ENCODE measurements at places on chromosomes 5 and 9. TPM values are rescaled to one million over a fixed set of nuclear protein-coding genes. Genes with fewer than 3 reads are reported as not detected.
A peak's percentile ranks its signal among the peaks of the same experiment; 100 is the strongest.

The ITK gene
- 0.52 TPM for total RNA-seq

The ZNF883 gene
- 22.0 TPM for total RNA-seq

The ORM2 gene
- total RNA-seq, result 1.6 TPM

The SLC12A7 gene
- total RNA-seq, result 29.9 TPM

The PCDHGA10 gene
- total RNA-seq, result 11.0 TPM

The C5orf63 gene
- 3.4 TPM for total RNA-seq

DNA sequence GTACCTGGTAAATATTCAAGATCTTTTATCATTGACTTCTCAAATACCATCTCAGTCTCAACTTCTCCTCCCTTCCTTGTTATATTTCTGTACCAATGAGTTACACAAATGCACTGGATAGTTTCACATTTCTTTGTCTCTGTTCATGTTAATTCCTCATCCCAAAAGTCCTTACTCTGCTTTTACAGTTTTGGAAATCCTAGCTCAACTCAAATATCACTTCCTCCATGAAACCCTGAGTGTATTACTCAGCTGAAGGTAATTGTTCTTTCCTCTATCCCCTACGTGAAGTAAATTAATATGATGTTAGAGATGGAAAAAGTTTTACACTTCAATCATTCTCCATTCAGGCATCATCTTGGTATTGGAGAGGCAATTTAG lies 241.5 kb downstream of the TLE4 start:
- no peak for DNase-seq

DNA sequence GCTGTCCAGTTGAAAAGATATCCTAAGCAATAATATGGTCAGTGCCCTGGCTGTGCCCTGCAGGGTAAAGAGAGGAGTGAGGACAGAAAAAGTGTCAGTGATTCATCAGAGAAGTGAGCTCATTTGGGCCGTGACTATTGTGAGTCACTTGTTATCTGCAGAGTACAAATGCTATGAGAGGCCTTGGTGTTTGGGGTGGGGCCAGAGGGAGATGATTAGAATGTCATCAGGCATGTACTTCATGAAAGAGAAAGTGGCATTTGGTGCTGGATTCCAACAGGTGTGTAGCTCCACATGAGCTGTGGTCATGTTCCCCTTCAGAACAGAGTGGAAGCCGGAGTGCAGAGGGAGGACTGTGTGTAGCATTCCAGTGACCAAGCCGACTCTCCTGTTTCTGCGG lies 174.1 kb downstream of the KDM4C start:
- no peak for DNase-seq

DNA sequence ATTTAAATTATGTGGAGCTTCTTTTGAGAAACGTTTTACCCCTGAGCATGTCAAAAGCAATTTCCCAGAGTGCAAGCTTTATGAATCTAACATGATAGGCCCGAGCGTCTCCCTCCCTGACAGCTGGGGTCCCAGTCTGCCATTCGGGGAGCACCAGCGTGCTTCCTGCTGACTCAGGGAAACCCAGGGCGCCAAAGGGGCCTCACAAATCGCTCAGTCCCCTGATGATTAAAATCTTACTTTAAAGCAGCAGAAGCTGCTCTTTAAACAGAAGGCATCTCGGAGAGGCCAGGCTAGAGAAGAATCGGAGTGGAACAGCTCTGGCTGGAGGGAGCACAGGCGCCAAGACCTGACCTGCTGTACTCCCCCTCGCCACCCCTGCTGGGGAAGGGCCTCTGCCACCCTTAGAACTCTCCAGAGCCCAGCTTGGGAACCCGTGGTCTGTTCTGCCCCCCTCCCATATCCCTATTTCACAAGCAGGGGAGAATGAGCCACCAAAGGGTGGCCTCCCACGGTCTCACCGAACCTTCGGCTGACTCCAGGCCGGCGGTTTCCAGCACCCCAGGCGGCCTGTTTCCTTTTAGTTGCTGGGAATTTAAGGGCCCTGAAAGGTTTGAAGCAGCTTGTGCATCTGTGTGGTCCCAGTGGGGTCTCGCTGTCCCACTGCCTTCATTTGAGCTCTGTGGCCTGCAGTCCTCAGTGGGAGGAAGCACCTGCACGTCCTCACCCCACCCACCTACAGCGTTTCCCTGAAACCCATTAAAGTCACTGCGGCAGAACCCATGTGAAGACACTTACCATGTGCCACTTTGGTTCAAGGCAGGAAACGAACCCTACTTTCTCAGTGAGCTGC lies 147.6 kb downstream of the COL23A1 start:
- DNase-seq, result no peak

- DNase-seq, result no peak
Measured at GRCh38 chr5:53302529-53302928, 177.9 kb upstream of the FST start.

GRCh38 chr5:2752821-2753439 lies 1.5 kb upstream of the IRX2 start:
- no peak for DNase-seq

GRCh38 chr5:93589152-93589828 lies 6.3 kb downstream of the NR2F1 start:
- DNase-seq, result no peak

GRCh38 chr5:129658801-129659200 lies 89.1 kb upstream of the MINAR2 start:
- DNase-seq, result no peak

GRCh38 chr9:37405764-37406380 lies 16.6 kb upstream of the GRHPR start:
- no peak for DNase-seq

DNA sequence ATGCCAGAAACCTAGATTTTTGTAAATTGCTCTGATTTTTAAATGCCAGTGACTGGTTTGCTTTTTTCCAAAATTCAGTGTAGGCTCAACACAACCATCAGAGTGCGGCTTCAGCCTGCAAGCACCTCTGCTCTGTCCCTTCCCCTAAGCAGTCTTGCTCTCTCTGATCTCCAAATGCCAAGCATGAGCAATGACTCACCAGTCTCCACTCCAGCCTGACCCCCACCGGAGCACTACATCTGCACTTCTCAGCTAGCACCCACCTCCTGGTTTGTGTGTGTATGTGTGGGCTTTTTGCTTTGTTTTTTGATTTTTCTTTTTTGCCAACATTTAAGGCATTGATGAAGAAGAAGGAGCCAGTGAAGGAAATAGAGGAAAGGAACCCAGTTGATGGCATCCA lies 61.4 kb upstream of the ADRA1B start:
- DNase-seq, result no peak

DNA sequence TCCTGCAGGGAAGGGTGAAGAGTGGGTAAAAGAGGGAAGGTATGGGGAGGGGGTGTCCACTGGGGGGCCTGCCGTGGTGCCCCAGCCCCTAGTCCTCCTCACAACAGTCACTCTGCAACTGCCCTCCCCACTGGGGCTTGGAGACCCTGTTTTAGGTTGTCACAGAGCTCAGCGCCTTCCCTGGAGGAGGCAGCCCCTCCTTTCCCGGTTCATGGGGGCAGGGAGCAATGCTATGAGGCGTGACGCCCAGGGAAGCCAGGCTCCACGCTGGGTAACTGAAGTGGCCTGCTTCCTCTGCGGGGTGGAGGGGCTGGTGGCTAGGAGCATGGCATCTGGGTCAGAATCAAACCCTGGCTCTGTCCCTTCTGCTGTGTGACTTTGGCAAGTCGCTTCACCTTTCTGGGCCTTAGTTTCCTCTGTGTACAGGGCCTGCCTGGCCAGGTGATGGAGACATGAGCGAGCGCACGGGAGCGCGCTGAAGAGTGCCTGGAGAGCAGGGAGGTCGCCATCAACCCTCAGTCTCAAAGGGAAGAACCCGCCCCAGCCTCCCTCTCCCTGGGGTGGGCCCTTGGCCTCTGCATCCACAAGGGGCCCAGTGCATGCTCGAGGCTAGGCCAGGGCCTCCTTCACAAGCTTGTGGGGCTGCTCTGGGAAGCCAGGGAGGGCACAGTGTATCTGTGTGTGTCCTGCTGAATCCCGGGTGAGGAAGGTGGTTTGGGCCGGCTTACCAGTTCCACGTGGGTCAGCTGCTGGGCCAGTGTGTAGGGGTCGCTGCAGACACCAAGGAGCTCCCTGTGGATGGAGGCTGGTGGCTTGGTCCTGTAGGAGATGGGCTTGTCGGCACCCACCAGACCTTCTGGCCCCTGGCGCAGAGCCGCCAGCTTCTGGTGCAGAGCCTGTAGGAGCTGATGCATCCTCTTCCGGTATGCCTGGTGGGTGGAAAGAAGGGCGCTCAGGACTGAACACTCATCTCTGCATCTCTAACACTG lies 56.4 kb upstream of the RNF130 start:
- DNase-seq, result no peak

DNA sequence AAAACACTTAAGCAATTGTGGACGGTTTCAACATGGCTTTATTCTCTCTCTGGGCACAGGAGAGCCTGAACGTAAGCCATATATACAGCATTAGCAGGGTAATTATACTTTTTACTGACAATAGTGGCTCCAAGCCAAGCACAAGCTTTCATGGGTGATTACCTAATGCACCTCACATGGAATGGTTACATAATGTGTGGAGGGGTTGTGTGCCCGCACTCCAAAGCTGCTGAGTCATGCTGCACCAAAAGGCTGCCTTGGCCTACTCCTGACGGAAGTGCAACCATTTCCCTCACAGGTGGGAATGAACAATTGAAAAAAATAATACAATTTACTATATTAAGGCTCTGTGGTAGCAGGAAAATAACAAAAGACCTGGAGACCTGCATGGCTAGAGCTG lies 86.5 kb upstream of the ATP10B start:
- DNase-seq, result no peak

DNA sequence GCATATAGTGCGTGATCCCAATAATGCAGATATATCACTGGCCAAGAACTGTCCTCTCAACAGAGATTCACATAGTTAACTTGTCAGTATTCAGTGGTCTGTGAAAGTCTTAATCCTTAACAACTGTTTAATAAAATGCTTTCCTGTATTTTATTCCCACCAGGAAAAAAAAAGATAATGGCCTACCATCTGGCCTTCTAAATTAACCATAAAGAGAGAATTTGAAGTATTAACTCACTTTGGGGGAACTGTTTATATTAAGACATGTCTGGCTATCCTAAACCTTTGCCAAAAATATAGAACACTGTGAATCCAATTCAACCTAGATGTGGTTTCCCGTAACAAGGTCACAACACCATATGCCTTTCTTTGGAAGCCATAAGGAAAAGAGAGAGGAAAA lies 818 bp upstream of the FREM1 start:
- DNase-seq, result no peak

DNA sequence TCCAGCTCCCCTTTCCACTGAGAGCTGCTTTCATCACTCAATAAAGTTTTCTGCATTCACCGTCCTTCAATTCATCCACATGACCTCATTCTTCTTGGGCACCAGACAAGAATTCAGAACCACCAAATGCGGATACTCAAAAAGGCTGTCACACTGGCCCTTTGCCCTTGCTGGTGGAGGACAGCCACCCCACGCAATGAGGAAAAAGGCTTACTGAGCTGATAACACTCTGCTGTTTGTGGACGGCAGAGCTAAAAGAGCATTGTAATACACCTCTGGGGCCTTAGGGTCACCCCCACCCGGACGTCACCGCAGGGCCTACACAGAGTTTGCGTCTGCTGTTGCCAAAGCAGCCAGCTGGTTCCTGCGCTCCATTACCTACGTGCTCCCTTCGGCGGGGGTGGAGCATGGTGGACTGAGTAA lies 51.2 kb upstream of the ZNF608 start:
- DNase-seq, result no peak

DNA sequence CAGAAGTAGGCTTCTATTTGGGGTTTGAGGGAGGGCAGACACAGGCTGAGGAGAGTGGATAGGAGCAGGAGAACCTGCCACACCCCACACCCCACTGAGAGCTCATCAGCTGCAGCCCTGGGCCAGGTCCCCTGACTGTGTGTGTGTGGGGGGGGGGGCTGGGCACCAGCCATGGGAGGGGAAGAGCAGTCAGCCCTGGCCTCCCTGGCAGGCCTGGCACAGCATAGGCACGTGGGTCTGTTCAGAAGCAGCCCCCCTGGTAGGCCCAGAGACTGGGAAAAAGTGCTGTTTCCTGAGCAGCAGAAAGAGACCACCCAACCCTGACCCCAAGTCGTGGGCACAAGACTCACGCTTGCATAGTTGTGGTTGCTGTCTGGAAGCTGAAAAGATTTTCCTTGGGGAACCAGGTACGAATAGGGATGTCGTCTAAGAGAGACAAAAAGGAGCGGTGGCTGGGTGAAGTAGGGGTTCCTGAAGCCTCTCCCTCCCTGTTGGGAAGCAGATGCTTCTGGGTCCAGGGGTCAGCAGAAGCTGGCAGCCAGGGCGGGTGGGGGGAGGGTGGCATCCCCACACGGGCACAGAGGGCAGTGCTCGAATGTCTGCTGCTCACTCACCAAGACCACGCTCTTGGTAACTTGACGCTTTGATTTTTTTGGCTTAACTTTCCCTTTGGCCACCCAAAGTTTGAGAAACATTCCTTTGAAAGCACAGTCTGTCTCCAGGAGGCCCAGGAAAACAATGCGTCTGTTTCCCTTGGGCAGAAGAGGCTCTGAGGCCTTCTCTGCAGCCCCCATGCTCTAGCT lies 2.9 kb downstream of the NSMF start:
- no peak for DNase-seq

- DNase-seq, result no peak
Measured at GRCh38 chr5:164002214-164002613, 496.8 kb downstream of the MAT2B start.

GRCh38 chr9:15150939-15151338 lies 156.1 kb downstream of the TTC39B start:
- no peak for DNase-seq

GRCh38 chr9:98326459-98327248 lies 71.2 kb upstream of the TBC1D2 start:
- DNase-seq, result no peak

- peak; percentile 86 for DNase-seq
Measured at GRCh38 chr9:122099271-122099869, 6.3 kb upstream of the TTLL11 start.

DNA sequence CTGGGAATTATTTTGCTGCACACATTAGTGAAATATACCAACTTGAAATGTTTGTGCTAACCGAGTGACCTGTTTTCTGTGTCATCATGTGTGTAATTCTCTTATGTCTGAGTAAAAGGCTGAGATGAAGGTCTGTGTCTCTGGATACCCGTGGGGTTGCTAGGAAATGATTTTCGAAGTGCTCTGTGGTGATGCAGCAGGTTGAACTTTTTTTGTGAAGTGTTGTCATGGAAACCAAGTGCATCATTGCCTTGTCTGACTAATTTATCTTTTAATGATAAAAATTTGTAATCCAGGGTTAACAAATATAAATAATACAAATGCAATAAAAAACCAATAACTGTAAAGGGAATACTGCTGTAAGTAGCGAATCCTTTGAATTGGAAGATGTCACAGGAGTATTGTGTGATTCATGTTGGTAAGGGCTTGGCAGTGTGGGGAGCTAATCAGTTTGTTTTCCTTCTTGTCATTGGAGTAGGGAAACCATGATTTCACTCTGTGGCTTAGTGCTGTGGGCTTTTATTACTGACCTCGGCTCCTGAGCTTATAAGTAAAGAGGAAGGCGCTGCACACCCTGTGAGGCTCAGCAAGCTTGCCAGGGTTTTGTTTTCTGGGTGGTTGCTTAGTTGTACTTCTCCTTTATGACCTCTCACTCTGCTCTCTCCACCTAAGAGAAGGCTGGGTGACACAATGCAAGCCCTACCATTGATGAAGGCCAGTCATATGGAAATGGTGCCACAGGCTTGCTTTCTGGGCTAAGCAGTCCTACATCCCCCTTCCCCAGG lies 22.3 kb downstream of the PDE8B start:
- DNase-seq, result no peak
